ENCODE measurements at places on chromosomes 2 and 18.

DNA sequence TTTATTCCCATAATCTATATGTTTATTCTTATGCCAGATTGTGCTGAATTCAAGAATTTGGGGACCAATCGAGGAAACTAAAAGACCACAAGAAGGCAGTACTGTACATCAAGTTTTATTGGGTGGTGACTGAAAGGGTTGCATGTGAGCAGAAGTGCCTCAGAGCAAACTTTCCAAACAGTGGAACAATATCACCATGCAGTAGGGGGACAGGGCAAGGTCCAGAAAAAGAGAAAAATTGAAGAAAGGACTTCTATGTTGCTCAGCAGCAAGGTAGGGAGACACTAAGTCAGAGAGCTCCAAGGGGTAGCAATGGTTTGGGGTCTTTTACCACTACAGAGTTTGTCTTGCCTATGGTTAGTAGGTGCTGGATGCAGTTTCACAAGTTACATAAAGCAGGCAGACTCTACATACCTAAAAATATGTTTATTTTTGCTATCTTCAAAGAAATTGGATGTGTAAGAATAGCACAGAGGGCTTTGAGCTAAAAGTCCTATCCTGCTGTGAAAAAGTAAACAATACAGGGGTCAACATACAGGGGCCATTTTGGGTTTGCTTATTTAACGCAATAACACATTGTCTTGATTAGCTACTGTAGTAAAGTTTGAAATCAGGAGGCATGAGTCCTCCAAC, 43.8 kb upstream of the ZBTB14 start:
- DNase-seq = no peak

DNA sequence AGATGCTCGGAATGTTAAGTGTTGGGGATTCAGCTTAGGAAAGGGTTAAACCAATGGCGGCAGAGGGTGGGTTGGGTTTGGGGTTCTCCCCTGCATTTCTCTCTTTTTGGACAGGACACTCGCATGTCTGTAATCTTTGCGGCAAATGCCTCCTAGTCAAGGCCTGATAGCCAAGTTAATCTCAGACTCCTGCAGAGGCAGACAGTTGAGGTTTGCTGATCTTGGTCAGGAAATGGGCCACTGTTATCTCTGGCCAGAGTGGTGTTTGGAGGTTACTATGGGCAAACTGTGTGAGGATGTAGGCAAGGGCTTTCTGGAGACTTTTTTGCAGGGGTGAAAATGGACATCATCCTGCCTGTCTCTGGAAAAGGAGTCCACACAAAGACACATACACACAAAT, 188.8 kb downstream of the SETBP1 start:
- no peak for DNase-seq

DNA sequence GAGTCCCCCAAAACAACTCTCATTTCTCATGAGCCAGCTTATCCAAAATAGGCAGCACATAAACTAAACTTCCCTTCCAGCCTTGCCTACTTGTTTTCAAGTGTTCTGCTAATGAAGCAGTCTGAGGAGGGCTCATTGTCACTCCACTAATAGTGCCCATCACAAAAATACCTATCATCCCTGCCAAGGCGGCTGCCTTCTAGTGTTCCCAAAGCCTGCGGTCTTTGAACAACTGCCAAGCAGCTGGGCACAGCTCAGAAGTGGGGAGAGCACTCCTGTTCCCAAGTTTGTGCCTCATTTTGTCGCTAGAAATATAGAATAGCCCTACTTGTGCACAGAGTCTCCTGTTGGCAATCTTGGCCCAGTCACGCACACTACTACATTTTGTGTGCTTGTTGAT, 50.3 kb downstream of the DTNA start:
- DNase-seq = no peak

- DNase-seq = no peak
Measured at GRCh38 chr2:191421950-191422349, 176.7 kb downstream of the MYO1B start.

- no peak for DNase-seq
Measured at GRCh38 chr2:56985609-56986008, 801.8 kb downstream of the CCDC85A start.

- no peak for DNase-seq
Measured at GRCh38 chr18:9172506-9173127, 36.0 kb downstream of the ANKRD12 start.

DNA sequence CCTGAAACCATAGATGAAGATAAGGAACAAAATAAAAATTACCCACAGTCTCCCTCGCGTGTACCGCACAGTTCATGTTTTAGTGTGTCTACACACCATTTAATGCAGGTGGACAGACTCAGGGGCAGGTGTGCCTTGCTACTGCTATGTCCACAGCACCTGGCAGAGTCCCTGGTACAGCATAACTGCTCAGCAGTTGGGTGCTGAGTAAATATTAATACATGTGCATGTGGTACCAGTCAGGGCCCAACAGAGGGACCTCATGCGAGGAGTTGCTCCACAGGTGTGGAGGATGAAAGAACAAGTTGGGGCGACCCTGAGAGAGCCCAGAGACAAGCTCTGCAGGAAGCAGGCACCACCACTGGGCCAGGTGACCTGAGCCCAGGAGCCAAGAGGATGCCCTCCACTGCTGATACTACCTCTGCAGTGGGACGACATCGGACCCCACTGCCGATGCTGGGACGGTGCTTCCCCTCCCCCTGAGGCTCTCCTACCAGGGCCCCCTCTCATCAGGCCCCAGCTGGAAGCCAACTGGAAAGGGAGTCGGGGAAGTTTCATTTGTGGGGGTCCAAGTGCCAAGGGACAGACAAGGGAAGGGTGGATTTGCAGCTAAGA, 100.8 kb downstream of the NEDD4L start:
- no peak for DNase-seq

- DNase-seq = no peak
Measured at GRCh38 chr18:39464006-39464405, 1898.4 kb upstream of the CELF4 start.

- DNase-seq = no peak
Measured at GRCh38 chr2:157838442-157839161, 37.5 kb downstream of the ACVR1 start.

DNA sequence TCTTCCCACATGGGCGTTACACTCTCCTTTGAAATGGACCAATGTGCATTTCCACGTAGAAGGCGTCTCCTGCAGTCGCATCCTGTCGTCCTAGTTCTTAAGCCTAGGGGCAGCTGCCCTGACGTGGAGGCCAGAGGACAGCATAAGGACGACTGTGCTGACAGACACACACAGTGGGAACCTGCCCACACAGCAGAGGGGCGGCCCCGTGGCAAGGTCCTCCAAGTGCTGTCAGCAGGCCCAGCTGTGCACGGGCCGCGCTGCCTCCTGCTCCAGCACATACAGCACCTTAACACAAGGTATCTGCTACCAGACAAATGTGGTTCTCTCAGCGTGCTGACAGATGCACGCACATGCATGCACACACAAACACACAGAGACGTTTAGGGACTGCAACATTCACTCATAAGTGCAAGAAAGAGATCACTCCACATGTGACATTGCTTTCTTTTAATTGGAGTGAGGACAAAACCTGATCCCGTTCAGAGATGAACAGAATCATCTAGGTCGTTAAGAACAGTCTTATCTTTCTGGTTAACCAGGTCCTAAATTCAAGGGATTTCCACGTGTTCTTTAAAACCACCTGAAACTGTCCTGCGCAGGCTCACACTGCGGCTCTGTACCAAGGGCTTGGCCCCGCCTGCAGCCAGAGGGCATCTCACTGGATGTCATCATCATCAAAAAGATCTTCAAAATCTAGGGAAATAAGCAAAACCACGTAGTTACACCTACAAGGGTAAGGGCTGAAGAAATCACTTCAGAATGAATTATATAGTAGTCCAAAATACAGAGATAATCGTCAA, 5.5 kb downstream of the COPS9 start:
- DNase-seq = no peak

- no peak for DNase-seq
Measured at GRCh38 chr2:143142598-143142997, 13.4 kb downstream of the ARHGAP15 start.

DNA sequence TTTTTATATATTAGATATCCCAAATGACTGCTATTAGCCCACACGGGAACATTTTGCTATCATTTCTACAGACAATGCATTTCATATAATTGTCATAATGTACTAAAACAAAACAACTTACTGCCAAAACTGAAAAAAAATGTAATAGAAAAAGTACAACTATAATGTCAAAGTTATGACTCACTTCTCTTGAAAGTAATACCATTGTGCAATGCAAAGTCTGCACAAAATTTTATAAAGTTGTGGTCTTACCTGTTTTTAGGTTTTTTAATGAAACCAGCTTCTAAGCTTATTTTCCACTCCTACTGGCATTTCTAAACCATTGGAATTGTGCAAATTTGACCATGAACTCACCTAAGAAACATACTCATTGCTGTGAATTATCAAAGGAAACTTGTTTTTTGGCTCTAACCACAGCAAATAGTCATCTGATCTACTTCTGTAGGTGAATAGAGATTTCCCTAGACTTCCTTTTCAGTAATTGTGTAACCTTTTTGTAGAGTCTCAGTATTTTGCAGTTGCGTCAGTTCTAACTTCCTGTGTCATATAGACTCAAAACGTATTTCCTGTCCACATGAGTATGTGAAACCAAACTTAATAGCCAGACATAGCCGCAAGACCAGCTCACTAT, 31.9 kb upstream of the TFPI start:
- DNase-seq = no peak

DNA sequence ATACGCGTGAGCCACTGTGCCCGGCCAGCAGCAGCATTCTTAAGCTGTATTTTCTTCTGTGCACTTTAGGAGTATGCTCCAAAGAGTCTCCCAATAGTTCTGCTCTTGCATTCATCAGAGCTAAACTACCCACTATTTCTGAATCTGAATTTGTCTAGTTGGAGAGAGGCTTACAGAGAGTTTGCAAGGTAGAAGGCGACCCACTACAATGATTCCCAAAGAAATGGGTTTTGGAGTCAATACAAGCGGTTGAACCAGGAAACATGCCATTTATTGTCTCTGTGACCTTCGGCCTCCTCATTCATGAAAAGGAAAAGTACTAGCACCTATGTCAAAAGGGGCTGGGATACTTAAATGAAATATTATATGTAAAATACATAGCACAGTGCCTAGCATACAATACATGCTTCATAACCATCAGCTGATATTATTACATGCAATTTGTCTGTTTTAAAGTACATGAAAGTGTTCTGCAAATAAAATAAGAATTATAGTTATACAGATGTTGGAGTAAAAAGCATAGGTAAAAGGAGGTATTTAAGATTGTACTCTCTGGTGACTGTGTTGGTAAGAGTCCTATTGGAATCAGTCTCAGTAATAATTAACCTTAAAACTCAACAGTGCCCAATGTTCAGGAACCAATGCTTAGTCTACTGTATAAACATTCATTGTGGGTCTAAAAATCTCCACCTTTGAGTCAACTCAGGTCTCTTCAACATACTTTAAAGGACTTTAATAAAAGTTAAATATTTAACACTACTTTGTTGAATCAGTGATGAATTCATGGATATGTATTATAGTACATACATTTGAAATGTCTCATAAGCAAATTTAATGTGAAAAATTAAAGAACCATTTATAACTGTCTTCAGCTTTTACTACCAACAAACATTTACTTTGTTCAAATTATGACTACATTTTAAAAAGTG, 89.8 kb upstream of the GRB14 start:
- no peak for DNase-seq

- no peak for DNase-seq
Measured at GRCh38 chr2:71689968-71690834, 236.8 kb downstream of the DYSF start.

DNA sequence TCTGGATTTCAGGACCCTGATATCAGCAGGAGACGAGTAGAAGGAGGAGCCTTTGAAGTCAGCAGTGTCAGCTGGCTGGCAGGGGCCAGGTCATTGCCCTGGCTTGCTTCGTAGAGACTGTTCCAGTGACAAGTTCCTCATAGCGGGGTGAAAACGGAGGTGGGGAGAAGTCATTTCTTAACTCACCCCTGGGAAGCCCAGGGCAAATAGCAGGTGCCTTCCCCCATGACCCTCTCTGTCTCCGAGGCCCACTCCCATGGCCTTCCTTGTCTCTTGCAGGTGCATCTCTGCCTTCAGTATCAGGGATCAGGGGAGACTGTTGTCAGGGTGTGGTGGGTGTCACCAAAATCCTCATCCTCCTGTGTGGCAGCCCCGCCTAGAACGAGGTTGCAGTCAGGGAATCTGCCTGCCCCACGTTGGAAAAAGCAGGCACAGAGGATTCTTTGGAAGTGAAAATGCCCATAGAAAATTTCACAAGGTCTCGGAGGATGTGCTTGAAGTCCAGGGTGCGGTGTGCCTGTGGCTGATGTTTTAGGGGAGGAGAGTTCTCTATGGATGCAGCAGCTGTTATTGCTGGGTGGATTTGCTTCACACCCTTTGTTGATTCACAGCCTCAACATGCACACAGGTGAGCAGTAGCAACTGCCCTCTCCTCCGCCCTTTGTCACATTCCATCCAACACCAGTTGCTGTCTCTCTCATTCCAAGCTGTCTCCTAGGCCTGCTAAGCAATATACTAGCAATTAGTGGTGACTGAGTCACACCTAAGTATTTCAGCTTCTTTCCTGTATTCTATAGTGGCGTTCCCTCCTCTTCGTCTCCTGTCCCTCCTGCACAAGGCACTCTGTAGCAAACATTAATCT, 142.6 kb upstream of the FHL2 start:
- no peak for DNase-seq

- no peak for DNase-seq
Measured at GRCh38 chr2:207787017-207787416, 17.3 kb upstream of the FZD5 start.

- DNase-seq = no peak
Measured at GRCh38 chr2:216299588-216299987, 72.7 kb downstream of the MARCHF4 start.

All from activated CD8-positive, alpha-beta memory T cell treated with anti-CD3 and anti-CD28 coated beads for 48 hours (primary cell).